ENCODE measurements at places on chromosomes 2 and 18.
A peak's percentile ranks its signal among the peaks of the same experiment; 100 is the strongest.

GRCh38 chr2:211049321-211050018, 493.1 kb downstream of the CPS1 start:
- H3K27me3 ChIP-seq, result no peaks in the 10 kb centered on the region
- 0 out of 2 replicates have a peak, but pooled peaks cover 2% of the 10 kb centered on the region for H3K4me1 ChIP-seq
- H3K27ac ChIP-seq, result no peak overlapping the region
- no peaks in the 10 kb centered on the region for H3K36me3 ChIP-seq
- no peak overlapping the region for H3K4me3 ChIP-seq
- DNase-seq, result no peak

DNA sequence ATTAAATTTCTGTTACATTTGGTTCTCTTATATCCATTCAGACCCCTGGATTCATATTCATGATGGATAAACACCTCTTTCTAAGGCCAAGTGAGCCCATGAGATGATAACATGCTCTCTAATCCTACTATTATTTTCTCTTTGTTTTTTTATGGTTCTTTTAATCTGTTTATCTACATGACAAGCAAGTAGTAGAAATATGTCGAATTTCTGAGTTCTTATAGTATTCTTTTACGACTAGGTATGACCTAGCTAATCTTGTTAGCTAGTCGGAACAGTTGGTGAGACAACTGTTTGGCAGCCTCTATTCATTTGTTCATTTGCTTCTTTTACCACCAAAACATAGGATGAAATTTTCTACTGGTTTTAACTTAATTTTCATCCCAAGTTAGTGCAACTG, 98.1 kb upstream of the SCG2 start:
- H3K27me3 ChIP-seq, result no peaks in the 10 kb centered on the region
- H3K4me1 ChIP-seq, result no peaks in the 10 kb centered on the region
- no peak overlapping the region for H3K4me3 ChIP-seq
- no peak for DNase-seq

- H3K4me3 ChIP-seq, result no peak overlapping the region
- DNase-seq, result no peak
- H3K27ac ChIP-seq, result no peak overlapping the region
- no peaks in the 10 kb centered on the region for H3K27me3 ChIP-seq
- no peaks in the 10 kb centered on the region for H3K4me1 ChIP-seq
- peaks cover 8% of the 10 kb centered on the region for H3K36me3 ChIP-seq
Measured at GRCh38 chr2:8039732-8040131, 642.1 kb upstream of the ID2 start.

- no peaks in the 10 kb centered on the region for H3K27me3 ChIP-seq
- peaks cover 1% of the 10 kb centered on the region for H3K36me3 ChIP-seq
- peak overlapping the region; percentile 85 for H3K27ac ChIP-seq
- DNase-seq, result no peak
- H3K4me3 ChIP-seq, result no peak overlapping the region
Measured at GRCh38 chr2:25521665-25522387, 151.6 kb downstream of the DTNB start.

DNA sequence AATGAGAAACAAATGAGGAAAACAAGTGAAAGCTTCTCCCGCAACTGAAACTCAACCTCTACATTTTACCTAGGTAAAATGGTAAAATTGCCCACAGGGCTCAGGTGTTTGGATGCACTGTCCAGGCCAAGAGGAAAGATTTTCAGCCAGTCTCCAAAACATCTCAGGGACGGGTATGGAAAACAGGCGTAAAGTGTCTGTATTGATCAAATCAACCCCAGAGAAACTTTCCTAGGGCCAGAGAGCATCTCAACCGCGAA, 361 bp upstream of the HAT1 start:
- H3K4me1 ChIP-seq, result peaks cover 20% of the 10 kb centered on the region
- H3K27ac ChIP-seq, result peak overlapping the region; percentile 99
- peak overlapping the region; percentile 97 for H3K4me3 ChIP-seq
- H3K27me3 ChIP-seq, result no peaks in the 10 kb centered on the region
- no peak for DNase-seq

DNA sequence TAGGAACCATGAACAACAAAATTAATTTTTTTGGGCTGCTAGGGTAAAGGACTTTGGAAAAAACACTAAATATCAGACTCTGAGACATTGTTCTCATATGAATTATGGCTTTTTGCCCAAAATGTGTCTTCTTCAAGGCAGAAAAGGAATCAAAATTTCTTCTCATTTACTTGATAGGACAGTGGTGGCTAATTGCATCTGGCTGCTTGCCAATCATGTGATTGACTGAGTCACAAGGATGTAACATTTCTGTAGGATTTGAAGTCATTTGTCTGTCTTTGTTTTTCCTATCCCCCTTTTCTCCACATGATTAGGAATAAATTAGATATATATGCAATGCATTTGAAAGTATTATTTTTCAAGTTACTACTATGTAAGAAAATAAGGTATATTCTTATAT, 130.2 kb downstream of the SLC4A10 start:
- no peaks in the 10 kb centered on the region for H3K27me3 ChIP-seq
- H3K4me1 ChIP-seq, result no peaks in the 10 kb centered on the region
- H3K36me3 ChIP-seq, result no peaks in the 10 kb centered on the region
- H3K27ac ChIP-seq, result no peak overlapping the region
- DNase-seq, result no peak
- no peak overlapping the region for H3K4me3 ChIP-seq
